ENCODE measurements at places on chromosomes 3 and 15.

- DNase-seq = peak; percentile 44
These were observed 39.3 kb downstream of the FGF7 start for GRCh38 chr15:49462232-49462844.

DNA sequence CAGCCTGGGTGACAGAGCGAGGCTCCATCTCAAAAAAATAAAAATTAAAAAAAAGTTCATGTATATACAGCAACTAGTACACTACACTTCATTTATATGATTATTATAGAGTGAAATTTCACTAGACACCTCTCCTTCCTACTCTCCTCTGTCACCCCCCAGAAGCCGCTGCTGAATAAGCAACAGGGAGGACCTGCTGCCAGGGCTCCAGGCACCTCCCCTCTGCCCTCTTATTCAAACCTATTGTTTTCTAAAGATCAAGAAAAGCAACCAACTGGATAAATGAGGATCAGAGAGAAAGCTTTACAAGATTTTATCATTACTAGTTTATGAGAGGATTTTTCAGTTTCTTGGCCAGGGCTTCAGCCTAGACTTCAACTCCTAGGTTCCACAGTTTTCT lies 71.5 kb downstream of the DHX30 start:
- no peak for DNase-seq

DNA sequence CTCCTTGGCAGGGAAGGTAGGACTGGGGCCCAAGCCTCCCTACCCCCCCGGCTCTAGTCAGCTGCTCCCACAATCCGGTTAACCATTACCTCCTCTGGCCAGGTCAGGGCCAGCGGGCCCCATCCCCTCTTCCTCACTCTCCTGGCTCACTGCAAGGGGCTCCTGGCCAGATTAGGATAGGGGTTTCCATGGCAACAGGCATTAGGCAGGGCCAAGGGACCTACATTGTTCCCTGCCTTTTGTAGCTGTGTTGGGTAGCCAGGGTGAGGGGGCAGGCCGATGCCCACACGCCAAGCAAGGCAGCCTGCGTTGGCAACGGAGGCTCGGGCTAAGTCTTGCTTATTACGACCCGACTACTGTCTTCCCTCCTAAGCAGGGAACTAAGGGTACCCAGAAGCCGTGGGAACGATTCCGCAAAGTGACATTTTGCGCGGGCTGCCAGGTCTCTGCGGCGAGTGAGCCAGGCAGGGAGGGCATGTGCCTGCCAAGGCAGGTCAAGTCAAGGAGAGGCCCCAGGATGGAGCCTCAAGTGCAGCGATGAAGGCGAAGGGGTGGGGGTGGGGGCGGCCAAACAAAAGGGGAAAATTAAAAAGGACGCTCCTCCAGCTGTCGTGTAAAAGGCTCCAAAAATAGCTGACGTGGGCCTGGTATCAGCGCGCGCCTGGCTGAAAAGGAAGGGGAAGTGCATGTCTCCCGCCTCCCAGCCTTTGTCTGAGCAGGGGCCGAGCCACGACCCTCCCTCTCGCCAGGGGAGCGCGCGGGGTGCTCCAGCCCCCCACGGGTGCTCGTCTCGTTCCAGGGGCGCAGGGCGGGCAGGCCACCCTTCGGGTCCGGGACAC lies 919 bp downstream of the IDH2 start:
- DNase-seq = peak; percentile 83

DNA sequence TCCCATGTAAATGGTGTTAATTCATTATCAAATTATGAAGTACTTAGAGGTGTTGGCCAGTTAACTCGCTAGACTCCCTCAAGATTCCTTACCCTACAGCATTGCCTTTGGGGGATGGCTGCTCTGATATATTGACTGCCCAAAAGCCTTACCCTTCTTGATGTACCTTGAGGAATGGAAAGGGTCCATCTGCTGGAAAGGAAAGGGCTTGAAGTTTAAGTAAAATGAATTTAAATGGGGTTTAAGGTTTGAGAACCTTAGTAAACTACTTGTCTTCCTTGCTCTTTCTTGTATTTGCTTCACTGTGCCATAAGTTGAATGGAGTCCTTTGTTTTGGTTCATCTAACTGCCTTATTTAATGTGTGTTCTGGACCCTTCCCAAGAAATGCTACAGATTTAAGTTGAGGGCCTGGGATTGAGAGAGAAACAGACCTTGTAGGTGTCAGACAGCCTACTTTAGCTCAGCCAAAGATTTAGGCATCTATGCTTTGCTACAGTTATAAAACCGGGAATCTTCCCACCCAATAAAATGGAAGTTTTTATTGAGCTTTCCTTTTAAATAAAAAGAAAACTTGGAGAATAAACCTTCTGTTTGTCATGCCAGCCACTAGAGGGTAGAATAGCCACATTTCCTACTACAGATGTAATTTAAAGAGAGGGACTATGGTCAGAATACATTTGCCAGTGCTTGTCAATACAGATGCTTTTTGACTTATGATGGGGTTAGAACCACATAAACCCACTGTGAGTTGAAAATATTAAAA lies 25.3 kb downstream of the CMSS1 start:
- DNase-seq = peak; percentile 49

GRCh38 chr3:158159714-158160113 lies 49.8 kb downstream of the RSRC1 start:
- no peak for DNase-seq

GRCh38 chr3:11513817-11514135 lies 129.9 kb downstream of the VGLL4 start:
- DNase-seq = peak; percentile 3

DNA sequence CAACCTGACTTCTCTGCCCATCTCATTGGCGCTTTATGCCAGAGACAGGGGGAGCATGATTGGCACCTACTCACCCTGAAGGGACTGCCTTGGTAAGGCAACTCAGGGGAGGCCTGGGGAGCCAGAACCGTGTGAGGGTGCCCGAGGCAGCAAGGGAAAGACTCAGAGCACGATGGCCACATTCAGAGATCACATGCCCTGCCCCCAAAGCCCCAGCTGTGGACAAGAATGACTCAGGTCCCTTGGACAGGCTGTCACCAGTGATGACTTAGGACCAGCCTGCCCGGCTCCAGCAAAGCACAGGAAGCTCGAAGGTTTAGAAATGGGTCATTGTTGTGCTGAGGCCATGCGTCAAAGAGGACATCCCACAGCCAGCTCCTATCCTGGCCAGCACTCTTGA lies 49.1 kb upstream of the LIMD1 start:
- DNase-seq = no peak

DNA sequence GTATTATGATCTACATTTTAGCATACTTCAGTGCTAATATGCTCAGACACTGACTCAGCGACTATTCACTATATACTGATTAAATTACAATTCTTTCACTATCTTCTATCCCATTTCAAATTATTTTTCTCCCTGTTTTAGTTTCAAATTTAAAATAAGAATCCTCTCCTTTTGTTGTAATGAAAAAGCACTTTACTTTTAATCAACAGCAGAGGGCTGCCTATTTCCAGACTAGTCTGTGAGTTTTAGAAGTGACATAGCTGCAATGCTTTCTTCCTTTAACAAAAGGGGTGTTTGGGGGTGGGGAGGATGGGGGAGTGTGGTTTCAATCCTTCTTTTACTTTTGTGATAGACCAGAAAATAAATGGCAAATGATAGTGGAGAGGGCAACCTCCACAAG lies 2.4 kb downstream of the NEDD4 start:
- DNase-seq = no peak

DNA sequence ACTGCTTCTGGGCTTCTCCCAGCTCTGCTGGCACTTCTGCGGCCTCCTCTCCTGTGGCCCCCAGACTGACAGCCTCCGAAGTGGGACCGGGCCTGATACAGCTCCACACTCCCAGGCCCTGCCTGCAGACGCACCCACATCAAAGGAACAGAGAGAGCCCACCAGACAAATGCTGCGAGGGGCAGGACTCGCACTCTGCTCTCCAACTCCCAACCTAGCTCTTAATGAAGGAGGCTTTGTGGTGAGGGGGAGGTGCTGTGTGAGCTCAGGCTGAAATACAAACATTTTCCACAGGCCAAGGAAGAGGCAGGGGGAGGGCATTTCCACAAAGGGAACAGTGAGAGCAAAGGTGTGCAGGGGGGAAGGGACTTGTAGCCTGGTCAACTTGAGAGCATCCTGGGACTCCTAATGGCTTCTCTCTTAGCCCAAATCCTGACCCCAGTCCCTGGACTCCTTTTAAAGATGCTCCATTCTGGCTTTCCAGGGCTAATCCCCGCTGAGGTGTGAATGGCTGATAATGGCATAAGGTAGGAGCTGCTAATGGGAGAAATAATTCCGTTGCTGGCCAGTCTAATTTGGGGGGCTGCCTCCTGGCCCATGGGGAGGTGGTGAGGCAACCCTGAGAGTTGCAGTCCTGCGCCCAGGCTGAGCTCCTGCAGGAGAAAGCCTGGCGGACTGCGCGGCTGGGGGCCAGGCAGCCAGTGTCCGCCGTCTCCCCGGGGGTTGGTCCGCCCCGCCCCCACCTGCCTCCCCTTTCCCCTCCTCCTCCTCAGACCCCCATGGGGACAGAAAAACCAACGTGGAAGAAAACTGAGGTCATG lies 9.6 kb downstream of the LINGO1 start:
- DNase-seq = no peak

DNA sequence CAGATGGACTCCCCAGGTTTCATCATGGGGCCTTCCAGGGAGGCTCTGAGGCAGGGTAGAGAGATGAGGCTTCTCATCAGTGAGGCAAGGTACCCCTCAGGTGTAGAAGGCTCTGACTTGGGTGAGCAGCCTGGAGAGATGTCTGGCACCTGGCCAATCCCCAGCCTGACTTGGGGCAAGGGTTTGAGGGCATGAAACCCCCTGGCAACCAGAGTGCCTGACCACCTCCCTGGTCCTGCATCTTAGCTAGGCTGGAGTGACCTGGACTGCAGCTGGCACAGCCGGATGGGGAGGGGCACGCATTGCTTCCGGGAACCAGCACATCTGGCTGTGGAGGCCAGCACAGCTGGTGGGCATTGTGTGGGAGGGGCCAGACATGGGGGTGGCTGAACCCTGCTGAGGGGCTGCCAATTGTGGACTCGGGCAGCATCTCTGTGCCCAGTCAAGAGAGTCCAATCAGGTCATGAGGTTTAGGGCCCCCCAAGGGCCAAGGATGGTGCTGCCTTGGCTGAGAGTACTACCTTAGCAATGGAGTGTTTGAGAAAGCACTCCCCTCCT lies 1.9 kb downstream of the ZBTB47 start:
- no peak for DNase-seq

DNA sequence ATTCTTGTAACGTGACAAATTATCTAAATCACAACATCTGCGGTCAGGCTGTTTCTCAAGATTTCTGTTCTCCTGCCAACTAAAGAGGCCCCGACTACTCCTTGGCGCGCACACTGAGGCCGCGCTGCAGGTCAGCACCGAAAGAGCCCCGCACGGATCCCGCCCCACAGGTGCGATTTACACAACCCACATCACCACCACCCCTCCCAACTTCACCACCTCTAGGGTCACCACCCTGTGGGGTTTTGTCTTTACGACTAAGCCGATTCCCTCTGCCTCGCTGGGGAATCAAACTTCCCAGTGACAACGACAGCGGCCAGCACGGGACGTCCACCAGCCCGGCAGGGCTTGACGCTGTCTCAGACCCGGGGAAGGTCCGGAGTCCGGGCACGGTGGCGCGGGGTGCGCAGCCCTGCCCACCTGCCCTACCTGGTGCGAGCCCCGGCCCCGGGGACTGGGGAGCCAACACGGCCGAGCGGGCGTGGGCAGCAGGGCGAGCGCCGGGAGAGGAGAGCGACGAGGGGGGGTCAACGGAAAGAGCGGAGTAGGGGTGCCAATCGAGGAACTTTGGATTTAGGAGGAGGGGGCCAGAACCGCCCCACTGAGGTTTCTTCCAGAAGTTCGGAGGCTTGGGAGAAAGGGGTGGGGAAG lies 764 bp downstream of the UACA start:
- DNase-seq = peak; percentile 22

DNA sequence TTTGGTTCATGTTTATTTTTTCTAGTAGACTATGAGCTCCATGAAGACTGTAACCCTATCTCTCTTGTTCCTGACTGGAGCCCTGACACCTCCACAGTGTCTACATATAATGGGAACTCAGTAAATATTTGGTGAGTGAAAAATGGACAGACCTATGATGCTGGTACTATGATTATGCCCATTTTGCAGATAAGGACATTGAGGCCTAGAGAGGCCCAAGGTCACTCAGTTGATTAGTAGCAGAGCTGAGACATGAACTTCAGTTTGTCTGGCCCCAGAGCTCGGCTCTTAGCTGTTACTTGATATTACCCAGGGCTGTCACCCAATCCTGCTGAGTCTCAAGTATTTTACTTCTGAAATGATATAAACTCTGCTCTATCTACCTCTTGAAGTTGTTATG lies 5.5 kb downstream of the EFCAB12 start:
- no peak for DNase-seq

GRCh38 chr3:17709236-17709810 lies 33.1 kb downstream of the TBC1D5 start:
- DNase-seq = no peak

GRCh38 chr3:66367979-66368378 lies 132.8 kb downstream of the LRIG1 start:
- DNase-seq = no peak

GRCh38 chr3:122427857-122428471 lies 12.1 kb upstream of the WDR5B start:
- DNase-seq = no peak

DNA sequence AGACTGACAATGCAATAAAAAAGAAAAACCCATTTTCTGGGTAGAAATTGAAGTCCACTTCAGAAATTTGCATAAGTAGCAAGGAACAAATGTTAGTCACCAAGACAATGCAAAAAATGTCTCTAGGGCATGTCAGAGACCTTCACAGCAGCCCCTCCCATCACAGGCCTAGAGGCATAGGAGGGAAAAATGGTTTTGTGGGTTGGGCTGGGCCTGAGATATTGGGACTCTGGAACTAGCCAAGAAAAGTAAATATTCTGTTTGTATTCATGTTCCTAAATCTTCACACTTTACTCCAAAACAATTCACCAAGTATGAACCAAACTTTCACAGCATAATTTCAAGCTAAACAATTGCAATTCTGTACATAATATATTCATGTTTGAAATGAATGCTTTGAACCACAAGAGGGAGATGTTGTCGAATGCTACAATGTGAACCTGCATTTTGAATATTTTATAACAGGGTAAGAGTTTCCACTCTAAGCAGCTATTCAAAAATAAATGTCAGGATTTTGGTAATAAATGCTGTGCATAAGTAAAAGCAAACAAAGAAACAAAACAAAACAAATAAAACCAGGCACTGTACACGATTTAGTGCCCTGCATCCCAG lies 429.2 kb downstream of the OTOL1 start:
- peak; percentile 43 for DNase-seq
